Naive B cell (primary cell): ENCODE measurements at places on chromosomes 2 and 18. TPM values are rescaled to one million over a fixed set of nuclear protein-coding genes. Genes with fewer than 3 reads are reported as not detected.

GRCh38 chr2:153100151-153100550 is 378.4 kb downstream of the RPRM start:
- no peak overlapping the region for H3K4me3 ChIP-seq
- H3K4me1 ChIP-seq = no peaks in the 10 kb centered on the region
- H3K27ac ChIP-seq = no peak overlapping the region
- DNase-seq = no peak
- no peaks in the 10 kb centered on the region for H3K36me3 ChIP-seq
- no peaks in the 10 kb centered on the region for H3K27me3 ChIP-seq

DNA sequence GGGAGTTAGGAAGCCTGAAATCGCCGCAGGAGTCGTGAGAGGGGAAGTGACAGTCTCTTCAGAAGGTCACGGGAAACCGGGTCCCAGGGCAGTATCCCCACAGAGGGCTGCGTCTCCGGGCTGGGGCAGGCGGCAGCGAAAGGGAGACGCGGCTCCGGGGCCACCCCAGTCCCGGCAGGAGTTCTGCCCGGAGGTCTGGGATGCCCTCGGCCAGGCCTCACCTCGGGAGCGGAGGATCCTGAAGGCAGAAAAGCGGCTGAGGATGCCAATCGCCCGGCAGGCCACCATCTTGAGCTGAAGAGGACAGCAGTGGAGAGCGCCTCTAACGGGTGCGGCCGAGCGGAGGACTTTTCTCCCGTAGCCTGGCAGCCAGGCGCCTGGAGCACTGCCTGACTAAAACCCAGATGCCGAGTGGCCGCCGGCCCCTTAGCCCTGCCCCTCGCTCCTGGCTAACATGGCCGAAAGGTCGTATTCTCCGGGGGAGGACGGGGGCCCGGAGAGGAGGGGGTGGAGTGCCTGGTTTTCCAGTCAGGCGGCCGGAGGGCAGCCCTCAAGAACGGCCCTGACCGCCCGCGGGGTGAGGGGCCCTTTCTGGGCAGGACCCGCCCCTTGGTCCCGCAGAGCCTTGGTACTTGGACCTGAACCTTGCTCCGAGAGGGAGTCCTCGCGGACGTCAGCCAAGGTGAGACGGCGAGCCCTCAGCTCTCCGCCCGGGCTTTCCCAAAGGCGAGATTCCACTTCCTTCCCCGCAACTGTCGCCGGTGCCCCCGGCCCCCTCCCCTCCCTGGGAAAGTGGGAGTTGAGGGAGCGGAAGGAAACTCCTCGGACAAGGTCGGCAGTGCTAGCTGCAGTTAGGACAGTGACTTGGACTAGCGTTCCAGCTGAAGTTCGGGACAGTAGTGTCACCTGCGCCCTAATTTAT is at the start of the genes HADHA and HADHB:
TSS of gene HADHA (minus strand) at position 324 of the 922 bp plus-strand sequence. CDS start at position 288, 36 bp downstream.
TSS of gene HADHB (plus strand) at position 631 of the 922 bp plus-strand sequence. CDS start 9,316 bp downstream, outside the sequence.
- peak within 1 kb of the TSS; percentile 99 for H3K4me3 ChIP-seq
- H3K27me3 ChIP-seq = no peaks in the 10 kb centered on the region
- no peaks in the 10 kb centered on the region for H3K36me3 ChIP-seq
- H3K4me1 ChIP-seq = peaks cover 64% of the 10 kb centered on the region
- H3K27ac ChIP-seq = peak within 1 kb of the TSS; percentile 100

- H3K27ac ChIP-seq = no peak overlapping the region
- H3K36me3 ChIP-seq = no peaks in the 10 kb centered on the region
- peaks cover 28% of the 10 kb centered on the region for H3K4me1 ChIP-seq
- peak overlapping the region; percentile 96 for H3K4me3 ChIP-seq
These were observed 84.7 kb upstream of the PELI1 start for GRCh38 chr2:64228918-64229317.

GRCh38 chr2:224646242-224646846 is 61.2 kb upstream of the CUL3 start:
- peak; percentile 42 for DNase-seq
- peaks cover 20% of the 10 kb centered on the region for H3K4me1 ChIP-seq
- H3K27ac ChIP-seq = no peak overlapping the region
- no peaks in the 10 kb centered on the region for H3K36me3 ChIP-seq
- no peak overlapping the region for H3K4me3 ChIP-seq
- H3K27me3 ChIP-seq = peaks cover 4% of the 10 kb centered on the region

DNA sequence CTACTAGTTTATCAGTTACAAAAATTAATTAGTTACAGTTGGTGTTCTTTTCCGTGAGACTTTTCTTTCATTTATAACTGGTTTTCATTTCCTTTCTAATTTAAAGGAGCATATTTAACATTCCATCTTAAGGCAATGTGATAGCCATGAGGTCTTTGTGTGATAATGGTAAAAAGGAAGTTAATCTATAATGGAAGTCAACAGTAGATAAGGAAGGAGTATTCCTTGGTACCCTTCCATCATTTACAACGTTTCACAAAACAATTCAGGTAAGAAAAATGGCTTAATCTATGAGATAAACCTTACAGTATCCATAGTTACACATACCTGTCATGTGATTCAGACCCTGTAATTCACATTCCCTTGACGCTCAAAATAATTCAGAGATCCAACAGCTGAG is 525.4 kb upstream of the VWC2L start:
- no peaks in the 10 kb centered on the region for H3K4me1 ChIP-seq
- no peaks in the 10 kb centered on the region for H3K36me3 ChIP-seq
- H3K27ac ChIP-seq = no peak overlapping the region
- peaks cover 3% of the 10 kb centered on the region for H3K27me3 ChIP-seq
- no peak for DNase-seq
- H3K4me3 ChIP-seq = no peak overlapping the region

DNA sequence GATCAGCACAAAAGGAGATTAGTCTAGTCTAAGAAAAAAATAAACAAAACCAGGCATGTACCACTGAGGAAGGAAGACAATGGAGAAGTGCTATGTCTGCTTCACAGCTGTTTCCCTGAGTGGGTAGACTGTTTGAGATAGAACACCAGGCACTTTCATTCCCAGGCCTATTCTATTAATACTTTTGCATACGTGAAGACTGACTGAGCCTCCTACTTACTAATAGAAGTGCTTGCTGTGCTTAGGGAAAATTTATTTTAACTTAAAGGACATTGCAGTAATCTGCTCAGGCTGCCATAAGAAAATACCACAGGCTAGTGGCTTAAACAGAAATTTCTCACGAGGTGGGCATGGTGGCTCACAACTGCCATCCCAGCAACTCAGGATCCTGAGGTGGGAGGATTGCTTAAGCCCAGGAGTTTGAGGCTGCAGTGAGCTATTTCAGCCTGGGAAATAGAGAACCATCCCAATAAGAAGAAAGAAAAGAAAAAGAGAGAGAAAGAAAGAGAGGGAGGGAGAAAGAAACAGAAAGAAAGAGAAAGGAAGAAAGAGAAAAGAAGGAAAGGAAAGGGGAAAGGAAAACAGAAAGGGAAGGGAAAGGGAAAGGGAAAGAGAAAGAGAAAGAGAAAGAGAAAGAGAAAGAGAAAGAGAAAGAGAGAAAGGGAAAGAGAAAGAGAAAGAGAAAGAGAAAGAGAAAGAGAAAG is 33.0 kb downstream of the CMPK2 start:
- peaks cover 34% of the 10 kb centered on the region for H3K36me3 ChIP-seq
- peak overlapping the region; percentile 1 for H3K27ac ChIP-seq
- no peak overlapping the region for H3K4me3 ChIP-seq

GRCh38 chr2:223319601-223320000 is 267.6 kb downstream of the KCNE4 start:
- no peak overlapping the region for H3K4me3 ChIP-seq
- DNase-seq = no peak
- H3K27ac ChIP-seq = no peak overlapping the region
- H3K36me3 ChIP-seq = no peaks in the 10 kb centered on the region

- H3K27ac ChIP-seq = no peak overlapping the region
- H3K4me1 ChIP-seq = no peaks in the 10 kb centered on the region
- H3K4me3 ChIP-seq = no peak overlapping the region
- H3K27me3 ChIP-seq = no peaks in the 10 kb centered on the region
These were observed 767.4 kb downstream of the TDRD15 start for GRCh38 chr2:21891191-21891590.

GRCh38 chr2:187502467-187502866 is 51.8 kb downstream of the TFPI start:
- H3K27me3 ChIP-seq = no peaks in the 10 kb centered on the region
- H3K36me3 ChIP-seq = no peaks in the 10 kb centered on the region
- no peak overlapping the region for H3K4me3 ChIP-seq
- DNase-seq = no peak
- no peaks in the 10 kb centered on the region for H3K4me1 ChIP-seq

DNA sequence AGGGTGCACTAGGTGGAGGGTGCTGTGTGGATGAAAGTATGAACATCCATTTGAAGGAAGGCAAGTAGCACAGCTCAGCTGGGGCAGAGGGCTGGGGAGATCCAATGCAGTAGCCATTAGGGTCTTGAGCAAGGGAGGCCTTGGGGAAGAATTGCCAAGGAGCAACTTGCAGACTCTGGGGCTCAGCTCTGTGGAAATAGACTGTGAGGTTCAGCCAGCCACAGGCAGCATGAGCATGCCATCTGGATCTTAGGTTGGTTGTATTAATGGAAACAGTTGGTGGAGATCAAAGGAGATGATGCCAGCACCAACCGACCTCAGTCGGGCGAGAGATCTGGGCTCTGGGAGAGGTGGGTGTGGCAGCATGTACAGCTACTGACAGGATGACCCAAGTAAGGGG is 5.6 kb downstream of the ZAP70 start:
- H3K4me1 ChIP-seq = peaks cover 34% of the 10 kb centered on the region
- peak overlapping the region; percentile 84 for H3K4me3 ChIP-seq
- DNase-seq = no peak
- H3K27ac ChIP-seq = peak overlapping the region; percentile 89
- H3K36me3 ChIP-seq = no peaks in the 10 kb centered on the region
- H3K27me3 ChIP-seq = no peaks in the 10 kb centered on the region

DNA sequence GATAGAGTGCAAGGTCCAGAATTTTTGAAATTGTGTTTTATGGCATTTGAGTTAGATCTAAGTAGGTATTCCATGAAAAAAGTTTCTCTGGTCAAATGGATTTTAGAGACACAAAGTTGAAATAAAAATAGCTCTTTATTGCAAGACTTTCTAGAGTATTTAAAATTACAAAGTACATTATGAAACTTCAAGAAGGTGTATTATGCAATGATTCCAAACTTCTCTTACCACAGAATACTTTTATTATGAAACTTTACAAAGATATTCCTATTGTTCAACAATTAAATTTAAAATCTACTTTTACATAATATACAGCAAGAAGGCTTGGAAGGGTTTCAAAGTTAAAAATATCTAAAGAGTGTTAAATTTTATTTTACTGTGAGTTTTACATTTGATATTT is 65.9 kb downstream of the CALCRL start:
- no peak overlapping the region for H3K4me3 ChIP-seq
- no peaks in the 10 kb centered on the region for H3K4me1 ChIP-seq

DNA sequence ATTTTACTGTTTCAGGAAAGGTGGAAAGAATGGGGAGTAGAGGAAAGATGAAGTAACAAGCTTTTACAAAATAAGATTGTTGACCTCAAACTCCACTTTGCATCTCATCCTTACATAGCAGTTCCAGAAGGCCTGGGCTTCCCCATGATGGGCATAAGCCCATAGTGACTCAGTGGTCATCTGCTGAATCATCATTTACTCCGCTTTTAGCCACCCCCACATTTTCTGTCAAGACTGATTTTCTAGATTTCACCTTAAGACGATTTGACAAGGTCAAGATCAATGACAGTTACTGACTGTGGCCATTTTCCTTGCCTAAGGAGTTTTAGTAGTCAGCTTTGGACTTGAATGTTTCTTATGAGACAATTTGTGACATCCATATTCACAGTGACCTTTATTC is 49.4 kb downstream of the PLEKHM3 start:
- H3K4me1 ChIP-seq = peaks cover 4% of the 10 kb centered on the region
- no peaks in the 10 kb centered on the region for H3K27me3 ChIP-seq
- no peak overlapping the region for H3K4me3 ChIP-seq
- no peak for DNase-seq
- no peak overlapping the region for H3K27ac ChIP-seq

DNA sequence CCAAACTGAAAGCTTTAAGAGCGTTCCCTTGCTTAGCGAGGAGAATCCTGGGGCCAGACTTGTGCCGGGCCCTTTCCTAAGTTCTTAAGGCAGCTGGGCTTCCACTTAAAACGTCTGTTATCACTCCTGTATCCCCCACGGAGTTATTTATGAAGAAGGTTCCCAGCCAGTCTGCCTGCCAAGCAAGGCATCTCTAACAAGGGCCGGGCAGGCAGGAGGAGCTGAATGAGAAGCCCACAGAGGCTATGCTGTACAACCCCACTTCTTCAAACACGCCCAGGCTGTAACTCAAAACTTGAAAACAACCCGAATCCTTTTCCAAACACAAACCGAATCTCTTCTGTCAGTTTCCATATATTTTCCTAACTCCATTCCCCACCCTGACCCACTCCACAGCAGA is 39.0 kb upstream of the ZFP36L2 start:
- no peak for DNase-seq
- no peak overlapping the region for H3K27ac ChIP-seq
- H3K4me3 ChIP-seq = no peak overlapping the region

- no peak for DNase-seq
- H3K4me1 ChIP-seq = no peaks in the 10 kb centered on the region
- peaks cover 20% of the 10 kb centered on the region for H3K27me3 ChIP-seq
- H3K4me3 ChIP-seq = no peak overlapping the region
These were observed 51.2 kb downstream of the SPIRE1 start for GRCh38 chr18:12606592-12607315.

GRCh38 chr2:96903318-96903717 is 33.4 kb upstream of the SEMA4C start:
- no peak overlapping the region for H3K4me3 ChIP-seq
- no peak overlapping the region for H3K27ac ChIP-seq
- H3K4me1 ChIP-seq = peaks cover 6% of the 10 kb centered on the region
- H3K36me3 ChIP-seq = no peaks in the 10 kb centered on the region
- DNase-seq = no peak
- H3K27me3 ChIP-seq = no peaks in the 10 kb centered on the region

- H3K4me3 ChIP-seq = no peak overlapping the region
- H3K27ac ChIP-seq = peak overlapping the region; percentile 28
- H3K36me3 ChIP-seq = no peaks in the 10 kb centered on the region
- peaks cover 39% of the 10 kb centered on the region for H3K4me1 ChIP-seq
- H3K27me3 ChIP-seq = peaks cover 7% of the 10 kb centered on the region
These were observed 32.9 kb downstream of the ADD2 start for GRCh38 chr2:70735071-70735470.

DNA sequence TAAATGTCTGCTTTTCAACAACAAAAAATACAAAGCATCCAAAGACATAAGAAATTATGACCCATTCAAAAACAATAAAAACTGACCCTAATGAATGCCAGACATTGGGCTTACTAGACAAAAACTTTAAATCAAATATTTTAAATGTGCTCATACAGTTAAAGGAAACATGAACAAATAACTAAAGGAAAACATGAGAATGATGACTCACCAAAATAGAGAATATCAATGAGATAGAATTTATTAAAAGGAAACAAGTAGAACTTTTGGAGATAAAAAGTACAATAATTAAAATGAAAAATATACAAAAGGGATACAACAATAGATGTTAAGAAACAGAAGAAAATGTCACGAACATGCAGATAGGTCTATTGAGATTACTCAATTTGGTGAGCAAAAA is 110.6 kb downstream of the TRABD2A start:
- DNase-seq = no peak
- H3K27me3 ChIP-seq = peaks cover 6% of the 10 kb centered on the region
- H3K36me3 ChIP-seq = peaks cover 6% of the 10 kb centered on the region
- H3K4me1 ChIP-seq = no peaks in the 10 kb centered on the region

WNT10A gene
- 6.5 TPM for polyA plus RNA-seq

TEX44 gene
- polyA plus RNA-seq = not detected

DSG1 gene
- not detected for polyA plus RNA-seq

CYP26B1 gene
- not detected for polyA plus RNA-seq

SERPINB11 gene
- not detected for polyA plus RNA-seq

IL1A gene
- polyA plus RNA-seq = not detected

IGFBP5 gene
- not detected for polyA plus RNA-seq
